ENCODE measurements at places on chromosomes 3 and 15.

- no peak for DNase-seq
These were observed 198.3 kb downstream of the OPA1 start for GRCh38 chr3:193791041-193792032.

DNA sequence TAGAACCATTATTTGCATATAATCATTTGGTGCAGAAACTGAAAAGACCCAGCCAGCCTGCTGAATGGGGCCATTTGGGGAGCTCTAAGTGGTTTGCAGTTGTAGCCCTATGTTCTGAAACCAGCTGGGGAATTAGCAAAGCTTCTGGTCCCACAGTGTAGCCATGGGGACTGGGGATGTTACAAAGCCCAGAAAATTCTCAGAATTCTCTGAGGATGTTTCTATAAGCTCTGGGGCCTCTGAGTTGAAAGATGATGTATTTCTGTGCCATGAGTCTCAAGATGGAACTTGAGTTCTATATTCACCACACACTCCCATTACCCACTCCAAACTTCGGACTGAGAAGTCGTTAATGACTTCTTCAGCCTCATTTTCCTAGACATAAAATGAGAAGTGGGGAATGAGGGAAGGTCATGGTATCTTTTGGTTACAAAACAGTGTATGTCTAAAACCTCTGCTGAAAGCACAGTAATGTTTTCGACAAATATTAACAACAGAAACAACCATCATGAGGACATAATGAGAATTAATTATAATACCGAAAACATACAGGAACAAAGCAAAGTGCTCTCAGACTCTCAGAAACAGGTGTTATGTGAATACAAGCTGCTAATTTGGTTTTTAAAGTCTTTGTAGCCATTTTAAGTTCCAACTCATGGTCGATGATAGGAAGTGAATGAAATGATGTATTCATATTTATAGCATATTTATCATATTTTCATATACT is 89.4 kb downstream of the RFTN1 start:
- no peak for DNase-seq

GRCh38 chr15:26355472-26356074 is 417.3 kb downstream of the GABRB3 start:
- no peak for DNase-seq

GRCh38 chr15:66483131-66483566 is 14.4 kb downstream of the SNAPC5 start:
- no peak for DNase-seq

DNA sequence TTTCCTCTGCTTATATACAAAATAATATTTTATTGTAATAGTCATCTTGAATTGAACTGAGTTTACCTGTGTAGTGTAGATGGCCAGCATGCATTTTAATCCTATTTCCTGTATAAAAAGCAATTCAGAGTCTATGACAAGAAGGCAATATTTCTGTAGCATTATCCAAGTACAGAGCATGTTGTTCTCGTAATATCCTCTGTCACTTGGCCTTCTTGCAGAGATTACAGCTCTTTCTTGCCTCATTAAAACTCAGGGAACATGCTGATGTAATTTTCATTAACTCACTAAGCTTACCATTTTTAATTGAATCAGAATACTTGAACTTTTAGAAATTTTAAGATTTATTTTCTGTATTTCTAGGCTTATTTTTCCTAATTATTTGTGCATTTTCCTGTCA is 203.3 kb upstream of the AGTR1 start:
- no peak for DNase-seq

DNA sequence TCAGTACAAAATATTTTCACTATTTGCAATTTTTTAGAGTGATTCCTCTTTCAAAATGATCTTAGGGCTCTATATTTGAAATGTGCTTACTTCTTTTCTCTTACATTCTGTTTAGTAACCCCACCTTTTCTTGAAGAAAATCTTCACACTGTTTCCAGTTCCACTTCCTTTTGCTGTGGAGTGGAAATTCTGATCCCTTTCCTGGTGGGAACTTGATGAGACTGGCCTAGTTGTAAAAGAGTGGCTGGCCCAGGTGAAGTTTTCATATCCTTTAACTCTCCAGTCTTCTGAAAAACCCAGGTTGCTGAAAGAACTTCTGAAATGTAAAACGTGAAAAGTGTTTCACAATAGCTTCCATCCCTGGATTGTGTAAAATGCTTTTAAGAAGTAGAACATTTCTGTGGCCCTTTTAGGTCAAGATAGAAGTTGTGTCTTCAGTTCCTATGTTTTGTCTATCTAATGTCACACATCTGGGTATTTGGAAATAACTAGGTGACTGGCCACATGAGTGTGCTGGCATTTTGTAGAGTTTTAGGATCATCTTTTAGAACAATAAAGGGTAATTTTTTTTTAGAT is 84.8 kb upstream of the LRIG1 start:
- DNase-seq: no peak

GRCh38 chr15:33279613-33280205 is 31.1 kb upstream of the RYR3 start:
- DNase-seq: no peak

GRCh38 chr3:142990721-142991120 is 10.6 kb upstream of the U2SURP start:
- no peak for DNase-seq
